NCI-H187 (cell line): ENCODE measurements at places on chromosomes 5 and 9.
A peak's percentile ranks its signal among the peaks of the same experiment; 100 is the strongest.

- DNase-seq, result no peak
These were observed 299.9 kb downstream of the SPOCK1 start for GRCh38 chr5:137199201-137199600.

DNA sequence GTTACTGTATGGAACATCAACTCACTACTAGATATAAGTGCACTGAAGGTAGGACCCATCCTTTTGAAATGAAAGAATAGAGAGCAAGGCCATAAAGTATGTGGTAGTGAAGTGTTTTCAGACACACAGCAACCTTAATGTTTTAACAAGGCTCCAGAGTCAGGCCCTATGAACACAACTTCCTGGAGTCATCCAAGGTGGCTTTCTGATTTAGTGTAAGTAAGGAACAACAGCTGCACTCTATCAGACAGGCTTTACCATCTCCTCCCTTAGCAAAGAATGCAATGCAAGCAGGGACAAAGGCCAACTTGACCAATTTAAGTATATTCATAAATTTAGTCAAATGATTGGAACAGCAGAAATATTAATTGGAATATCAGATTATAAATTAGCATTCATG, 90.1 kb downstream of the MPDZ start:
- no peak for DNase-seq

- DNase-seq, result no peak
These were observed 82.4 kb downstream of the ZNF354C start for GRCh38 chr5:179142434-179143198.

DNA sequence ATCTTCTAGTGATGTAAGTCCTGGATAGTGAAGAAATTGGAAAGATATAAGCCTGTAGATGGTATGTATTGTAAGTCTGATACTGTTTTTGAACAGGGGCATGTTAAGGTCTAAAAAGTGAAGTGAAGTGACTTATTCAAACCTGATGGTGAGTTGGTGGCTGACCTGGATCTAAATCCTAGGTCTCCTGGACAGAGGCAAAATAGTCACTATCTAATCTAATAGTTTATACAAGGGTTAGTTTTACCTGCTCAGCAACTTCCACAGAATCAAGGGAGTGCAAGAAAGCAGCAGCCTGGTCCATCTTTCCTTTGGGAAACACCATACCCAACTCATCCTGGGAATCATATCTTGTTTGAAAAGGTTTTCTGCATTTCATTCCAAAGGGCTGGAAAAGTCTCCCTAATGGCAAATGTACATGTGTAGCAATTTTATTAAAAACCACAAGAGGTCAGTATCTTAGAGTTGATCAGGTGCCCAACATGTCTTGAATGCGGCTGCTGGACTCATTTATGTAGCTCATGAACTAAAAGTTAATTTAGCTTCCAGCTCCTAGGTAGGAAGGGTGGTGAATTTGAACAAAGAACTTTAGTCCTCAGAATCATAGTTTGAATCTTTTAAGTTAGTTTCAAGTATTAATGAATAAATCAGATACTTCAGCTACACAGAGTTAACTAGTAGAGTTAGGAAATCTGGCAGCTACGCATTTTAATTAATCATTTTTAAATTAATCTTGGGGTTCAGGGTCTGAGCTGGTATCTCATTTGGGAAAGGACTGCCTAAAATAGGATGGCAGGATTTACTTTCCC, 26.0 kb downstream of the SKP2 start:
- DNase-seq, result no peak

DNA sequence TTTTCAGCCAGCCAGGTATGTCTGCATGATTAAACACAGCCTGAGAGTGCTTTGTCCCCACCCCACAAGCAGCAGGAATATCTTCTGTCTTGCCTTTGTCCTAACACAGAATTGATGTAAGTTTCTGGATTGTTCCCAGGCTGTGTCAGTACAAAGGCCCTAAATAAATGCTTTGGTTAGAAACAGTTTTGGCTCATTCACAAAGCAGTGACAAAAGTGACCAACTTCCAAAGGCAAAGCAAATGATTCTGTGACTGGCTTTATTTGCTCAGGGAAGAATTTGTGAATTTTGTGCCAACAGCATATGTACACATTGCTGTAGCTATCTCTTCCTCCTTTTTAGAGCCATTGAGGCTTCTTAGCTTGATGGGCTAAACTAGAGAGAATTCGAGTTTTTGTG, 133.7 kb downstream of the PLPPR1 start:
- no peak for DNase-seq

GRCh38 chr5:108749128-108749861, 1.6 kb downstream of the FER start:
- no peak for DNase-seq

- no peak for DNase-seq
These were observed 24.6 kb downstream of the HSDL2 start for GRCh38 chr9:112404508-112404932.

- no peak for DNase-seq
These were observed 47.9 kb downstream of the SLC36A1 start for GRCh38 chr5:151495320-151495719.

DNA sequence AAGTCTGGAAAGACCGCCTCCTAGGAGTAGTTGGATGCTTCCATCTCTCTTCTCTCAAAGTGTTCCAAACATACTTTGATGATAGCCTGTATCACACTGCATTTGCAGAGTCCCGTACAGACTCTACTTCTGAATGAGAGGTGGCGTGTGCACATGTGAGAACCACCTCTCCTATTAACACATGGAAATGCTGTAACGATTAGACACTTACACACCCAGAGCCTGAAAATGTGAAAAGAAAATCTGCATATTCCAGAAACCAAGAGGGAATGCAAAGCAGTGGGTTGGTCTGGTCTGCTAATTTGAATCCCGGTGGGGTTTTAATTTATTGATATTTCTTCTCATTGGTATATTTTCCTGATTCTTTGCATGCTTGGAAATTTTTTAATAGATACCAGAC, 10.5 kb downstream of the UGCG start:
- no peak for DNase-seq

DNA sequence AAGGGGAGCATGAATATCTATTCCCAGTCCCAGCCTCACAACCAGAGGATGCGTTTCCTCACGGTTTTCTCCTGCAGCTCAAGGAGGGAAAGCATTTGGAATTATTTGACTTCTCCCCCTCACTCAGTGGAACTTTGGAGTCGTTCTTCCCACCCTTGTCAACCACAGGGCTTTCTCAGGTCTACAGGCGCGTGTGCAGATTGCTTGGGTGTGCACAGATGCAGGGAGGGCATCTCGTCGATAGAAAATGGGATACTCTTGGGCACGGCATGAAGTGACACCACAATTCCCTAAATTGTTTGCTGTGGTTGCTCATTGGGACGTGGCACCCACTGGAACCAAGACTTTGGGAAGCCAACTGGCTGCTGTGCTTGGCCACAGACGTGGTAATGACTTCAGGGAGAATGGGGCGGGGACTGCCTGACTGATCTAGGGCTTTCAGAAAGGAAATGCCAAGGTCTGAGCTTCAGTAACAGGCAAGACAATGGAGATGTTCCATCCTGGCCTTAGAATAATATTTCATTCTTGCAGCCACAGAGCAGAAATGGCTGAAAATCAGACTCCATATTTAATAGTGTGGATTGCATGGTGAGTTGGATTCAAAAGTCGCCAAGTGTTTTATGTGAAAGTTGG, 12.2 kb upstream of the OBP2B start:
- DNase-seq, result no peak

DNA sequence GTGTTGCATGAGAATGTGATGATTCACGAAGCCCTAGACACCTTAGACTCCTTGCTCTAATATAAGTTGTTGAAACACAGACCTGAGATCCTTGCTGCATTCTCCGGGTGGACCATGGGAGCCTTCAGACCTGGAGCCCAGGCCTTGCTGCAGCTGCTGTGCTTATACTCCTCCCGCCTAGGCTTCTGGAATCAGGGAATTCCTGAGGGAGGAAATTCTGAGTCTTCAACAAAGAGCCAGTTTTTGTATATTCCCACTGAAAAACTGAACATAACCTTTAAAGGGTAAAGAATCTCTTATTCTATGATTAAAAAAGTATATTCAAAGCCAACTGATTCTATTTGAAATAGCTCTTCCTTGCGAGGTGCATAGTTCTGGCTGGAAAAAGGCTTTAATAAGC, 245.1 kb upstream of the ELAVL2 start:
- DNase-seq, result no peak

DNA sequence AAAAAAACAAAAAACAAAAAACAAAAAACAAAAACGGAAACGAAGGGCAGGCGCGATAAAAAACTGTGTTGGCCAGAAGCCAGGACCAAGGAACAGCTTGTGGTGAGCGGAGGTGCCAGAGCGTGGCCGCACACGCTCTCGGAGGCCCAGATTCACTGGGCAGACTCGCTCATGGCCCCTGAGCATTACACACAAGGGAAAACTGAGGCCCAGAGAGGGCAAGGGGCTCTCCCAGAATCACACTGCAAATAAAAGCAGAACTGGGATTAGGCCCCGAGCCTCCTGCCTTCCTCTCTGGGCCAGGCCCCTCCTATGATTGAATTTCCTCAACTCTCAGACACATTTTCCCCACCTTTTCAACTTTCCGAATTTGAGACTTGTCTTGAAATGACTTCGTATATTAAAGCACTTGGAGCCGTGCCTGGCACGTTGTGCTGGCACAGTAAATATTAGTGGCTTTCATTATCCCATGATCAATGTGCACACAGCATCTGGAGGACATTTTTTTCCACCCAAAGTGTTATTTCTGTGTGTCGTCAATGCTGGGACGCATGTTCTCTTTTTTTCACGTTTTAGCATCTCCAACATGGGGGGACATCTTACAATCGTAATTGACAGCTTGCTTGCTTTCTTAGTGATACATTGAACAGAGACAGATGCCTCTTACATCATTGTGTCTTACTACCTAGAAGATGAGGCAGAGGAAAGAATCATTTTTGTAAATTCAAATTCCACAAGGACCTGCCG, 7.4 kb downstream of the FIBCD1 start:
- DNase-seq, result no peak

DNA sequence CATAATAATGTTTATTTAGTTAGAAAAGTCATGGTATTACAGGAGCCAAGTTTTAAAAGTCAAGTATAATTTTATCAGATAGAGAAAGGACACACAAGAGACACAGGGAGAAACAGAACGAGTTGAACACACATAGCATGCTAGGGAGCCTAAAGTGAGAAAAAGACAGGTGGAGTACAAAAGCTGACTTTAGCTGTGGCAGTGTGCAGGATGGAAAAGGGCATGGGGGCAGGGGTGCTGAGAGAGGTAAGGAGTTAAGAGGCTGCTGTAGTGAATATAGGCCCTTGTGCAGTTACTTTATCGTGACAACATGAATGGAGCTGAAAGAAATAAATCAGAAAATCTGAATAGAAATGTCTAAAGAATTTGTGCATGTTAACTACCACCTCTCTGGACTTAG, 18.0 kb downstream of the HMGCS1 start:
- no peak for DNase-seq

DNA sequence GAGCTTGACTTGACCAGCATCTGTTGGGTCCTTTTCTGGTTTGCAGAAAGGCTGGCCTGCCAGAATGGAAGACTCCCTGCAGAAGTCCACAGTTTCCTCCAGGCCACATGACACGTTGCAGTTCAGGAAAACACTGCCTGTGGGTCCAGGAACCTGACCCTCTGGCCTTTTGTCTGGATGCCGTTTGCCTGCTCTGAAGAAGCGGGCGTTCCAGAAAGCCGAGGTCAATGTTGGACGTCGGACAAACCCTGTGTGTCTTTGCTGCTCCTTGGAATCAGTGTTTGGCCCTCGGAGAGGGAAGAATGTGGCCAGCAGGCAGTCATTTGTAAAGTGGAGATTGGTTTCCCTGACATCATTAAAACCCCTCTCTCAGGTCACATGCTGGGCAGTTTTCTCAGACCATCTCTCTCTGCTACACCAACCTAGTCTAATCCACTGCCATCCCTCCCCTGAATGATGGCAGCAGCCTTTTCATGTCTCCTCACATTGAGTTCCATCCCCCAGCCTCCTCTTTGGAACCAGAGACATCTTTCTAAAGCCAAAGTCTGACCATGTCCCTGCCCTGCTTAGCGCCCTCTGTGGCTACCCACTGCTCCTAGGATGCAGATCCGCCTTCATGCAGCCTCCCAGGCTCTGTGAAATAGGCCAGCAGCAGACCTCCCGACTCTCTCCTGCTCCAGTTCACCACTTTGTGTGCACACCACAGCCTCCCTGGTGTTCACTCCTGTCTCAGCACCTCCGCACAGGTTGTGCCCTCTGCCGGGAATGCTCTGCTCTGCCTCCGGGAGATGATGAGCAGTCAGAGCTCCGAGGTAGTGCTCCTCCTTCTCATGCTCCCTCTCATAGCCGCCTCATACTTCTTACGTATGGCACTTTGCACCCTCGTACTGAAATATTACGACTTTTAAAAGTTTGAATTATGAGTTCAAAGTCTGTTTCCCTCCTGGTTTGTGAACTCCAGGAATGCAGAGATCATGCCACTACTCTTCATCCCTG, 75.6 kb downstream of the RALGPS1 start:
- DNase-seq, result no peak

- DNase-seq, result peak; percentile 38
These were observed 192.5 kb downstream of the CDK5RAP2 start for GRCh38 chr9:120387257-120388002.

- DNase-seq, result no peak
These were observed 138.3 kb downstream of the FBXL7 start for GRCh38 chr5:15638296-15638695.

GRCh38 chr9:104617418-104617817, 586 bp downstream of the OR13C9 start:
- DNase-seq, result no peak
